ENCODE measurements at places on chromosomes 1 and 21.

GRCh38 chr1:37691497-37692077, 729 bp upstream of the CDCA8 start:
- peak; percentile 53 for DNase-seq

DNA sequence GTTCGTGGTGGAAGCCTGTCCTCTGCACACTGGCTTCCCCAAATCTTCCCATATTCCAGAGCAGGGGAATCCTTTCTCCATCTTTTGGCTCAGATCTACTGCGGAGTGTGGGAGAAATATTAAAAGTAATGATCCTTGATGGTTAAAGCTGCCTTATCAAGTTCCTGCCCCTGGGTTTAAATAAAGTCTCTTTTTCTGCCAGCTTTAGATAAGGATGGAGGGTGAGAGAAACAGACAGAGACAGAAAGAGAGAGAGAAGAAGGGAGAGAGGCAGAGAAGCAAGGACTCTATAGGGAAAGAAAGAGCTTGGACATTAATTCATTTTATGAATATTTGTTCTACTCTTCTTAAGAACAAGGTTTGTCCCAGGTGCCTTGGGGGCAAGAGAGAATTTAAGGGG, 98.0 kb downstream of the KCNJ15 start:
- no peak for DNase-seq

DNA sequence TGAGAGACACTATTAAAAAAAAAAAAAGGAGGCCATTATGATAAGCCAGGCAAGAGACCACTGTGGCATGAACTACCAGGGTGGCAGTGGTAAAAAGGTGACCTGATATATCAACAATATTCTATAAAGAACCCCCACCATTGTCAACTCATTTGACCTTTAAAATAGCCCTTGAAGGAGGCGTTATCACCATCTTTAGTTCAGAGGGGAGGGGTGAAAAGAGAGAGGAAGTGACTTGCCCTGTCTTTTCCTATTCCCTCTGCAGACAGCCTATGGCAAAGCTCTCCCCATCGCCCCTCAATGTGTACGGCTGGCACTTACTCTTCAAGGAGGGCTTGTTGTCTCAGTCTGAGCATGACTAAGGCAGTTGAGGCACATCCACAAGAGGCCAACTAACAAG, 11.7 kb upstream of the SLFNL1 start:
- DNase-seq, result no peak

DNA sequence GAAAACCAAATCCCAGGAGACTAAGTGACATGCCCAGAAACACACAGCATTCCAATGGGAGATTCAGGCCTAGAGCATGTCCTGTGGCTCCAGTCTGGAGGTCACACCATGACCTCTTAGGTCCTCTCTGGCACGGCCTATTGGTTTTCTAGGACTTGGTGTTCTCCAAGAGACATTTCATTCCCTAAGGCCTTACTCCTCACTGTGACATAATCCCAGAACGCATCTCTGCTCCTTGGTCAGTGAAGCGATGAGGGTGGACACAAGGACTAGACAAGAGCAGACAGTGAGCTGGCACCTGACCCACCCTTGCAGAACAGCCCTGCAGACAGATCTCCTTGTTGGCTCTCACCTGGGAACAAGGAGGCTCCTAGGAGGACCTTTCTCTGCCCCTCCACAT, 860 bp downstream of the IVL start:
- DNase-seq, result no peak

GRCh38 chr1:70517444-70517843, 106.4 kb downstream of the CTH start:
- DNase-seq, result no peak

DNA sequence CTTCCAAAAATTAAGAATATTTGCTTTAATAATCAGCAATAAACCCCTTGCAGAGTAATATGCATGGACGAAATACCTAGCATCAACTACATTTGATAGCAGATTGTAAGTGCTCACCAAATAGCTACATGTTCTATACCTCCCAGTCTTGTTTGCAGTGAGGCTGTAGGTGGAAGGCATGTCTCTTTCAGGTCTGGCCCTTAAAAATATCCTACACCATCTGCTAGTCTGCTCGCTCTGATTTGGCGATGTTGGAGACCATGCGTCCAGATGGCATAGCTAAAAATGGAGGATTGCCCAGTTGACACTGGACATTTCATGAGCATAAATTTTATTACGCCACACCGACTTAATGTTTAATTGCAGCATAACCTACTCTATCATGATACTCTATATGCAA, 47.1 kb downstream of the SSX2IP start:
- no peak for DNase-seq

DNA sequence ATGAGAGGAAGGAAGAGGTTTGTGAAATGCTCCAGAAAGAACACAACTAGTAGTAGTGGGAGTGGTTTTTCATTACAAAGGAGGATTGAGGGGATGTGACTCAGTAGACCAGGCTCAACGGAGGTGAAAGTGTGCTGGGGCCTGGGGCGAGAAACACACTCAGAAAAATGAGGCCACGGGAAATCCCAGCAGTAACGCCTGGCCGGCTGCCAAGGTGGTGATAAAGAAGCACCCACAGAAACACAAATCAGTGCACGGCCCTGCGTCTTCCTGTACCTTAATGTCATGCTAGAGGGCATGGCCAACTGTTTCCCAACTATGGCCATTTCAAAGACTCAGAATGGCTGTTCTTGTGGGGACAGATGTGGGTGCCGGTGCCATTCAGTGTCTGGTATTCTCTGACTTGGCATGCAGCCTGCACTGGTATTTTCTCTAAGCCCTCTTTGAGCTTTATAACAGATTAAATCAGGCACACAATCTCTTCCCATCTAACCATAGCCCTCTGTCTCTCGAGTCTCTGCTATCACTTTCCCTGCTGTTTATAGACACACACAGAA, 38.2 kb downstream of the URB2 start:
- peak; percentile 94 for DNase-seq
